ENCODE measurements at places on chromosomes 6 and 20.
A peak's percentile ranks its signal among the peaks of the same experiment; 100 is the strongest.

DNA sequence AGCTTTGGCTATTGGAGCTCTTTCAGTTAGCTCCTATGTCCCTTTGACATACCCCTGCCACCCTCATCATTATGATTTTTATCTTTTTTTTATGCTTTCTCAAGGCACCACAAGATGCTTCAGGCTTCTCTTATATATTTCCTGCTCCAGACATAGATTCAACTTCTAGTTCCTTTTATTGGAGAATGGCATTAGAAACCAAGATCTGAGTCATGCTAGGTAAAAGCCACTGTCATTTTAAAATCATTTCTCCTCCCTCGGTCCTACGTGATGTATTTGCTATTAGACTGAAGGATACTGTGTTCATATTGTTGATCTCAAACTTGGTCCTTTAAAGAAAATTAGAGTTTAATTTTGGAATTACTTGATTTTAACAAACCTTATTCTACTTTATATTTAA, 8.3 kb downstream of the TENT5A start:
- no peak for DNase-seq

DNA sequence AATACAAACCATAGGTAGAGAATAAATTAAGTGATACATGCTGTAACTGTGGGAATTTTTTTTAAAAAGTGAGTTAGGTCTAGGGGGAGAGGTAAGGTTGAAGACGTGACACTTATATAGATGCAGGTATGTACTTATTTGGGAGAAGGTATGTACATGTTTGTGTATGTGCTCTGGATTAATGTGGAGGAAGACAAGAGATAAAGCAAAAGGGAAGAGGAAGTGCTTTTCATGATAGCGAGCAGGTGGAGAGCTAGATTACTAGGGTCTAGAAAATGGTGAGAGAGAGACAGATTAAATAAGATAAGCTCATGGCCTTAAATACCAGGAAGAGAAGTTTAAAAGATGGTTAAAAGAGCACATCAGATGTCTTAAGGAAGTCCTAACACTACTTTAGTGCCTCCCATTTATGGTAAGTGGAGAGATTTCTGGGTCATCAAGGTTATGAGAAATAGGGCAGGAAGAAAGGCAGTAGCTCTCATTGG, 92.5 kb downstream of the MAN1A1 start:
- no peak for DNase-seq

- DNase-seq, result no peak
Measured at GRCh38 chr20:59125836-59126235, 37.8 kb upstream of the ZNF831 start.

- no peak for DNase-seq
Measured at GRCh38 chr6:130671577-130671976, 155.6 kb upstream of the SMLR1 start.

DNA sequence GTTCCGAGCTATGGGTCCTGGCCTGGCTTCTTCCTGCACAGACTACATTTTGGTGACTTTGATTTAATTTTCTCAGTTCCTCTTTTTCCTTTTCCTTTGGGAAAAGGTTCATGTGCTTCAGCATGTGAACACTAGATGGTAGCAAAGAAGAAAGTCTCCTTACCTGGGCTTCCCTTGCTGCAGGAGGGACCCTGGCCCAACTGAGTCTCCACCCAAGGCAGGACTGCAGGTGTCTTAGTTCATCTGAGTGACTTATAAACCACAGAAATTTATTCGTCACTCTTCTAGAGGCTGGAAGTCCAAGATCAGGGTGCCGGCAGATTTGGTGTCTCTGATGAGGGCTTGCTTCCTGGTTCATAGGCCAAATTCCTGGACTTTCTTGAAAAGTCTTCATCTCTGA, 163.2 kb downstream of the SYCP2 start:
- peak; percentile 48 for DNase-seq

DNA sequence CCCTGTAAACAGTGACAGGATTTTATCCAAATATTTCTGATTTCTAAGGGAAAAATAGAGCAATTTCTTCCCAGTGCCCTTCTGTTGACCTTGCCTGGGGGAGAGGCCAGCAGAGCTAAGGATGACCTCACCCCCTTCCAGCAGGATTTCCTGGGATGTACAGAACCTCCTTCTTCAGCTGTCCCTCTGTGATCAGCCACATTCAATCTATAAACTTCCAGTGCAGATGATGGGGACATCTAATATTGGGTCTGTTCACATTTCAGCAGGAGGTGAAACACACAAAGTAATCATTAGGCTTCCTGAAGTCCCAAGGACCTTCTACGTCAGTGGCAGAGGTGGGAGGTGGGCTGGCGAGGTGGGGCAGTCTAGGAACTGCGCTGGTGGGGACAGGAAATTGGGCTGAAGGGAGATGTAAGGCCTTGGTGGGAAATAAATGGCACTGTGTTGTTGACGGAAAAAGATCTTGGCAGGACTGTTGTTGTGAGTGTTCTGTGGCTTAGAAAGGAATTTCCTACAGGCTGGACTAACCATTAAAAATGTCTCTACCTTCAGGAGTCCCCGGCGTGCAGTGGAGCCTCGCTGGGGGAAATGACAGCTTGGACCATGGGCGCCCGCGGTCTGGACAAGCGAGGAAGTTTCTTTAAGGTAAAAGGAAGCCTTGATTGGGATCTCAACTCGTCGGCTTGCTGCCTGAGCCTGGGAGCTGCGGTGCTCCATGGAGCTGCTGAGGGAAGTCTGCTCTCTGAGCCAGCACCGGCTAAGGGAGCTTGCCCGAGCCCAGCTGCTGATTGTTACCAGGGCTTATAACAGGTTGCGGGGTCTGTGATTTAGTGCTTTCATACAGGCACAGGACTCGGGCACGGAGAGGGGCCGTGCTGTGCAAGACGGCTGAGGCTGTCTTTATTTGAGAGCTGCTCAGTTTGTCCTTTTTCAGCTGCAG, 127.9 kb upstream of the NAA20 start:
- no peak for DNase-seq

DNA sequence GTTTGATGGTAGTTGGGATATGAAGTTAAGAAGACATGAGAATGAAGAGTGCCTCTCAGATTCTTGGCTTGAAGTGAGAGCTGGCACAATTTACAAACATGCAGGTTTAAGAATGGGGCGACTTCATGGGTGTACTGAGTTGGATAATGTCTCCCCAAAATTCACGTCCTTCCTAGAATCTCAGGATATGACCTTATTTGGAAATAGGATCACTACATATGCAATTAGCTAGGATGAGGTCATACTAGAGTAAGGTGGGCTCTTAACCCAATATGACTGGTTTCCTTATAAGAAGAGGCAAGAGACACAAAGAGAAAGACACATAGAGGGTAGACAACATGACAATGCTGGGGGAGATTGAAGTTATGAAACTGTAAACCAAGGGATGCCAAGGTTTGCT, 5.2 kb downstream of the PKIB start:
- no peak for DNase-seq

Measured in LoVo (cell line).